ENCODE measurements at places on chromosomes 3 and 15.

- no peak for DNase-seq
These were observed 19.9 kb downstream of the CIP2A start for GRCh38 chr3:108569336-108569735.

DNA sequence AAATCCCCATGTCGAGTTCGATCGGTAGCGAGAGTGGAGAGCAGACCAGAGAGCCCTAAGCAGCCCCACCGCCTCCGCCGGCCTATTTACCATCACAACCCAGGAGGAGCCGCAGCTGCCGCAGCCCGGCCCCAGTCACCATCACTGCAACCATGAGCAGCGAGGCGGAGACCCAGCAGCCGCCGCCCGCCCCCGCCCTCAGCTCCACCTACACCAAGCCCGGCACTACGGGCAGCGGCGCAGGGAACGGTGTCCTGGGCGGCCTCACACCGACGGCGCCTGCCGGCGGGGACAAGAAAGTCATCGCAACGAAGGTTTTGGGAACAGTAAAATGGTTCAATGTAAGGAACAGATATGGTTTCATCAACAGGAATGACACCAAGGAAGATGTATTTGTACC, 89.5 kb upstream of the TPM1 start:
- DNase-seq = no peak

- DNase-seq = no peak
These were observed 150.2 kb downstream of the ATP10A start for GRCh38 chr15:25712961-25713355.

GRCh38 chr3:26307192-26307591, 315.4 kb upstream of the LRRC3B start:
- no peak for DNase-seq

DNA sequence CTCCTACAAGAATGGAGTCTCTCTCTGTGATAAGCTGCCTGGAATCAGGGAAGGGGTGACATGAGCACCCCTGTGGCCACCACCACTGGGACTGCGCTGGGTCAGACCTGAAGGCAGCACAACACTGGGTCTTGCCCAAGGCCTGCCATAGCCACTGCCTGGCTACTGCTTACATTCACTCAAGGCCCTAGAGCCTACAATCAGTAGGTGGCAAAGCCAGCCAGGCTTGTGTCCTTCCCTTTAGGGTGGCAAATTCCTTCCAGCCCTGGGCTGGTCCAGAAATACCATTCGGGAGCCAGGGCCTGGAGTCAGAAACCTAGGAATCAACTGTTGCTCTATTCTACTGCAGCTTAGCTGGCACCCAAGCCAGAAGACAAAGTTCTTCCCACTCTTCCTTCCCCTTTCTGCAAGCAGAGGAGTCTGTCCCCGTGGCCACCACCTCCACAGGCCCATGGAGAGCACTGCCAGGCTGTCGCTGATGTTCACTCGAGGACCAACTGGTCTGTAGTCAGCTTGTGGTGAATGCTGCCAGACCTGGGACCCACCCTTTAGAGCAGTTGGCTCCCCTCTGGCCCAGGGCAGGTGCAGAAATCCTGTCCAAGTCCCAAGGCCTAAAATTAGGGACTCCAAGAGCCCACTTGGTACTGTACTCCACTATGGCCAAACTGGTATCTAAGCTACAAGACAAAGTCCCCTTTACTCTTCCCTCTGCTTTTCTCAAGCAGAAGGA, 307.4 kb downstream of the THSD4 start:
- DNase-seq = no peak

DNA sequence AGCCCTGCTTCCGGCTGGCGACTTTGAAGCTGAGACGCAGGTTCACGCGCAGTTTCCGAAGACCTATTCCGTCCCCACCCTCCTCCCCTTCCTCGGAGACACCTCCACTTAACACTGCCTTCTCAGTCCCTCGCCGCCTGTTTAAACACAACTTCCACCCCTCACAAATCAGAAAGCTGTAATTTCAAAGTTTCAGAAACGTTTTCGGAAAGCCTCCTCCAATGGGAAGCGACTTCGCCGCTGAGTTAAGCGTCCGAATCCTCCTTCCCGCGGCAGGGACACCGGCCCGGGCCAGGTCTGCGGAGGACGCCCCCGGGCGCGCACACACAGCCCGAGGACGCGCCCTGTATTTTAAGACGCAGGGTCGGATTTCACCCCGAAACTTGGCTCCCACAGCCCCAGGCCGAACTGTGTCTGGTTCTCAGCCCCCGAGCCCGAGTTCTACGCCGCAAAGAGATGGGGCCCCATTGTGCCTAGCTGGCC, 559 bp upstream of the LRRN1 start:
- peak; percentile 14 for DNase-seq

- DNase-seq = no peak
These were observed 513 bp downstream of the SS18L2 start for GRCh38 chr3:42590989-42591756.

GRCh38 chr3:37577697-37578096, 284.0 kb upstream of the CTDSPL start:
- DNase-seq = no peak

- DNase-seq = peak; percentile 31
These were observed 69.6 kb upstream of the THBS1 start for GRCh38 chr15:39511000-39511915.

- DNase-seq = peak; percentile 50
These were observed 77.2 kb downstream of the TBC1D2B start for GRCh38 chr15:78000091-78000926.

GRCh38 chr15:52378746-52379394, 83.3 kb upstream of the MYO5C start:
- no peak for DNase-seq

- DNase-seq = peak; percentile 35
These were observed 24.6 kb upstream of the SLC6A6 start for GRCh38 chr3:14377838-14378169.

DNA sequence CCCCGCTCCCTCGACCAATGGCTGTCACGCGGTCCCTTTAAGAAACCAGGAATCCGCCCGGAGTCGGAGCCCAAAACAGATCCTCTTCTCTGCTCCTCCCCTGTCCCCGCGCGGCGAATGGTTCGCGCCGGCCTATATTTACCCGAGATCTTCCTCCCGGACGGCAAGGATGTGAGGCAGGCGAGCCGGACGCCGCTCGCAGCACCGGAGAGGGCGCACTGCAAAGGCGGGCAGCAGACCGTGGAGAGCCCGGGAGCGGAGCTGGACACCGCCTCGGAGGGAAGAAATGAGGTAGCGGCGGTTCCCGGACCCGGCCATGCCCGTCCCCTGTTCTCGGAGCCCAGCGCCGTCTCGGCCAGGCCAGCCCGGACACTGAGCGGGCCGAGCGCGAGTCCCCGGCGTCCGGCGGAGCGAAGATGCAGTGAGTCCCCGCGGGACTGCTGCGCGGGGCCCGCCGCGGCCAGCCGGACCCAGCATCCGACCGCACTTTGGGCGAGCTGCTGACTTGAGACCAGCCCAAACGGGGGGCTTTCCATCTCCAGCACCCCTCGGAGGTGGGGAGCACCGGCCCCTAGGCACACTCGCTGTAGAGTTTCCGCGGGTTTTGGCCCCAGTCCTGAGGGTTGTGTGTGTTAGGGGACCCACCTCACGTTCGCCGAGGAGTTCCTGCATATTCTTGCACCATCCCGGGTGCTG, at the start of gene FAM43A:
FAM43A (plus strand) TSS at position 166 of the 696 bp plus-strand sequence. CDS start 944 bp downstream, outside the sequence.
- peak; percentile 93 for DNase-seq

- no peak for DNase-seq
These were observed 415.8 kb upstream of the SEMA6D start for GRCh38 chr15:47301481-47301880.

GRCh38 chr3:69435274-69436265, 49.7 kb upstream of the FRMD4B start:
- DNase-seq = no peak

DNA sequence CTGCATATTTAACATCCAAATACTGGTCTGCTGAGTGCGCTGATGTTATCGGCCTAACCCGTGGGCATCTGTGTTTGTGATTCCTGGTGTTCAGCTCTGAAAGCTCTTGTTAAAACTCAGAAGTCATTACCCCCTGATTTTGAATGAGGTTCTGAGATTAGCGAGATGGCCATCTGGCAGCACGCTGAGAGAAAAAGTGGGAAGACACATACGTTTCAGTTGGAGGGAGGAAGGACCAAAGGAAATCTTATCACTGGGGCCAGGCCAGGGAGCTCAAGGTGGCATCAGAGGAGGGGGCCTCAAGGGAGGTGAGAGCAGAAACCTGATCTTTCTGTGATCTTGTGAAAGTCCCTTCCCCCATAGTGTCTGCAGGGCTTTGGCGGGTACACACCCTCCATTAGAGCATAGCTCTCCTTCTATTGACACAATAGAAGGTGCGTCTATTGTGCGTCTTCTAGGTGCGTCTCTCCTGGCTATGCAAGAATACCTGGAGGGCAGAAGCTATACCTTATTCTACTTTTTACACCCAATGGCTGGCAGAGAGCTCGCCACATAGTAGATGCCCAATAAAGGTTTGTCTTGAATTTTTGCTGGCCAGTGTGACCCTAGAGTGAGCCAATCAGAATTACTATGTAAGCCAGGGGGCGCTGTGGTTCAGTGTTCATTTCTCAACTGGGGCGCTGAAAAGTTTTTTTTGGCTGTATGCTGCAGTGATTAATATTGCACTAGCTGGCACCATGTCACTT, 182.4 kb downstream of the SHQ1 start:
- DNase-seq = no peak

DNA sequence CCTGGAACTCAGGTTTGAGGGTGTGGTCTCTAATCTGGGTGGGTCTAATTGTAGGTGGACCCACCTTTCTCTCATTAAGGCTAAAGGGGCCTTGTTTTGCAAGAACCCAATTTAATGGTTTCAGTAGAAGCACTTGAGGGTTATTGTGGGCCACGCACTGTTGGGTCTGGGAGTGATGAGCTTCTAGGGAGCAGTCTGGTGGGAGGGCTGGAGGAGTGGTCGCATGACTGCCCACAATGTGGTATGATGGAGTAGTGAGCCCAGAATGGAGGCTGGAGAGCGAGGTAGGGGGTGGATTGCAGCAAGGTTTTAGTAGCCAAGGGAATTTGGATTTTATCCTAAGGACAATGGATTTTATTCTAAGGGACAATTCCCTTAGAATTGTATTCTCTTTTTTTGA, 2.7 kb downstream of the TATDN2 start:
- no peak for DNase-seq

- no peak for DNase-seq
These were observed 43.4 kb downstream of the SNAPC5 start for GRCh38 chr15:66454143-66454542.

DNA sequence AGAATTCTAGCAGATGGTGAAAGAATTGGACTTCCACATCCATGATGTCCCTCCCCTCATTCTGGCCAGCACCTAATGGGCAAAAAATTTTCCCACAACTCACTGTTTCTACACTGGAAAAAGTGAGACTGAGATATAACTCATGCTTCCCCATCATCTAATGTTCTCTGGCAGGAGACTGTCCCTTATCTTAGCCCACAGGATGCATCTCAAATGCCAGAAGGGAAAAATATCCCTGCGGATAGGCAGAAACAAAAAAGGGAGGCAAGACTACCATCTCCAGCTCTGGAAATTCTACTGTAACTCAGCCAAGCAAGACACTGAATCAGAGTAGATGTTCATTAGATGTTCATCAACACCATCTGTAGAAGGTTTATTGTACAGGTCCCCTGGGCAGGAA, 58.6 kb downstream of the DLG1 start:
- no peak for DNase-seq

- no peak for DNase-seq
These were observed 19.5 kb upstream of the C3orf70 start for GRCh38 chr3:185172086-185173049.

DNA sequence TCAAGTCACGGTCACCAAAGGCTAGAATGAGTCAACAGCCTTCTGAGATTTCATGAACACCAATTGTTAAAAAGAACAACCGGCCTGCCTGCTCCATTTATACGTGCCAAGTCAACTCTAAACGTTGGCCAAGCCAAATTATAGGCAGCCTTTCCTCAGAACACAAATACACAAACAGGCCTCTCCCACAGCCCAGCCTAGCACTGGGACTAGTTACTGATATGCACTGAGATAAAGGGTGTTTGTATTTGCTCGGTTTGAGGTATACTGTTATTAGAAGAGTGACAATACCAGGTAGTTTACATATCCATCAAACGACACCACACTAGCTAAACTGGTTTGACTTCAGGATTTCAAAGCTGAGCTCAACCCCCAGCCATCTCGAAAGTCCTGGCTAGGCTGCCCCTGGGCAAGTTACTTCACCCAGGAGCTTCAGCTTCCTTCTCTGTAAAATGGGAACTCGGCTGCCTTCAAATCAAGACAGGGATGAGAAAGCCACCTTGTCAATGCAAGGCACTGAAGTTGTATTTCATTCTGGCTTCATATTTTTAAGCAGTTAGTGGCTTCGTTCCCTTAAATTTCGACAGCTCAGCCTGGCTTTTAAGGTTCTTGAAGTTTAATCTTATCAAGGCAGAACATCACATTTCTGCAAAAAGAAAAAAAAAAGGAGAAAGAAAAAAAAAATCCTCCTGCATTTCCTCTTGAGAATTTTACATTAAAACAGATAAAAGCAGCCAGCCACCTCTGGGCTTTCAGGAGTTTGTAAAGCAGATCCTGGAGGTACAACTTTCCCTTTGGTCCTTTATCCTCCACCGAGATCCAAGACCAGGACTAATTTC, 4.0 kb downstream of the TLE3 start:
- DNase-seq = no peak

GRCh38 chr3:58296269-58296668, 9.8 kb upstream of the RPP14 start:
- DNase-seq = no peak

DNA sequence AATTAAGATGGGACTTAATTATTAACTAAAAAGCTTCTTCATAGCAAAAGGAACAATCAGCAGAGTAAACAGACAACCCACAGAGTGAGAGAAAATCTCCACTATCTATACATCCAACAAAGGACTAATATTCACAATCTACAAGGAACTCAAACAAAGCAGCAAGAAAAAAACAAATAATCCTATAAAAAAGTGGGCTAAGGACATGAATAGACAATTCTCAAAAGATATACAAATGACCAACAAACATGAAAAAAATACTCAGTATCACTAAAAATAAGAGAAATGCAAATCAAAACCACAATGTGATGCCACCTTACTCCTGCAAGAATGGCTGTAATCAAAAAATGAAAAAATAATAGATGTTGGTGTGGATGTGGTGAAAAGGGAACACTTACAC, 103.3 kb downstream of the TBL1XR1 start:
- DNase-seq = no peak

- no peak for DNase-seq
These were observed 131.6 kb upstream of the RASGRP1 start for GRCh38 chr15:38696109-38696727.

GRCh38 chr15:64152507-64153387, 1.2 kb downstream of the SNX22 start:
- no peak for DNase-seq

GRCh38 chr15:77991029-77991406, 86.5 kb downstream of the TBC1D2B start:
- DNase-seq = no peak

- no peak for DNase-seq
These were observed 44.8 kb downstream of the PTPRG start for GRCh38 chr3:61606196-61606595.

- no peak for DNase-seq
These were observed 420.0 kb downstream of the GABRB3 start for GRCh38 chr15:26352909-26353308.

All from SW480 (cell line).